ENCODE measurements at places on chromosomes 4 and X. TPM values are rescaled to one million over a fixed set of nuclear protein-coding genes. Genes with fewer than 3 reads are reported as not detected.

OCRL gene
- total RNA-seq: 15.7 TPM

RBM46 gene
- not detected for total RNA-seq

TSPAN6 gene
- 20.8 TPM for total RNA-seq

NDST3 gene
- total RNA-seq: 21.9 TPM

FAM184B gene
- not detected for total RNA-seq

MXRA5 gene
- total RNA-seq: 11.4 TPM

SRPK3 gene
- total RNA-seq: not detected

NSD2 gene
- 39.1 TPM for total RNA-seq

PAGE2B gene
- total RNA-seq: 1.6 TPM

FATE1 gene
- total RNA-seq: not detected

RPS6KA3 gene
- 62.0 TPM for total RNA-seq

PRR32 gene
- total RNA-seq: not detected

NSG1 gene
- 1.3 TPM for total RNA-seq

MAGEE2 gene
- total RNA-seq: not detected

CCDC149 gene
- 6.5 TPM for total RNA-seq

DKC1 gene
- 32.0 TPM for total RNA-seq

AREG gene
- total RNA-seq: 0.57 TPM

DSPP gene
- total RNA-seq: not detected

NOX1 gene
- total RNA-seq: not detected

TCP11X2 gene
- not detected for total RNA-seq

TRPC3 gene
- total RNA-seq: 0.22 TPM
